ENCODE measurements at places on chromosomes 11 and 22.

DNA sequence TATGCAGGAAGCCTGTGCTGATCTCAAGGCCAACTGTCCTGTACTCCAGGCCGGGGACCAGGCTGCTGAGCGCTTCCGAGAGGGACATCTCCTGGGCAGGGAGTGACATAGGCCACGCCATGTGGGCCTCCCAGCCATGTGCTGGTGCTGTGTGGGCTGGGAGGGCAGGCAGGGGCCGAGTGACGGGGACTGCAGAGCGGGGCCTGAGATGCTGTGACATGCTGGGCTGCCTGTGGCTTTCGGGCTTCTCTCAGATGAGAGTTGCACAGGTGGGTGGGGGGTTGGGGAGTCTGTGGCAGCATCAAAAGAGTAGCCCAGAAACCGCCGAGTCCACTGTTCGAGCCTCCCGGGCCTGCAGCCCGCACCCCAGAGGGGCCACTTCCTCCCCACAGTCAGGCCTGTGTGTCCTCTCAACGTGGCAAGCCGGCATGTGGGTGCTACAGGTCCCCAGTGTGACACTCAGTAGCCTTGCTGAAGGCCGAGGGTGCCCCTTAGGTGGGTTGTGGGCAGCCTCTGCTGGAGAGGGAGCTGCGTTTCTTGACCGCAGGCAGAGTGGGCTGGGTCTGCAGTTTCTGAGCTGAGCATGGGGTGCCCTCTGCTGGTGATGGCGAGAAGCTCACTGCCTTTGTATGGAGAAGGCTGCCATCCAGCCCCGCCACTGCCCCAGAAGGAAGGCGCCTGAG is 101.2 kb downstream of the BCR start:
- DNase-seq, result peak; percentile 55

DNA sequence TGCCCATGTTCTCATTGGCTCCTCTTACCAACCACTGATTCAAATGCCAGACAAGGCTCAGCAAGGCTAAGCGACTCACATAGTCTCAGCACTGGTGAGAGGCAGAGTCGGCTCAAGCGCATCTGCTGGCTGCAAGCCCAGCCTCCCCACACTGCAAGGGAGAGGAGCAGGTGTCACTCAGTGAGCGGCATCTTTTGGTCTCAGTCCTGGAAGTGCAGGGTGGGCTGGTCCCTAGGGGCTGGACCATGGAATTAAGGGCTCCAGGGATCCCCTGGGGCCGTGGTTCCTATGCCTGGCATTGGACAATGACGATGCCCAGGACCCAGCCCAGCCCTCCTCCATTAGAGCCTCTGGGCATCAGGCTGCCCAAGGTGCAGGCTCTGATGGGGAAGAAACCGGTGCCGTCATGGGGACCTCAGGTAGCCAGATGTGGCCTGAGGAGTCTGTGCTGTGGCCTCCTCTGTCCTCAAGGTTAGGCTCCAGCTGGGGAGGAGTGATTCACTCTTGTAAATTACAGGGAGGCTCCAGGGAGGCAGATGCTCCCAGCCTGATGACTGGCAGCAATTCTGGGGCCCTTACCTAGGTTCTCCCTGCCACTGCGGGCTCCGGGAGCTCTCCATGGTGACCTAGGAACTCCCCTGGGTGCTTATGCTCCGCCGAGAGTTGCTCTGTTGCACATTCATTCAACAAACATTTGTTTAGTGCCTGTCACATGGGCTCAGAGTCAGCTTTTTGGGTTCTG is 28.0 kb downstream of the FADS2 start:
- DNase-seq, result no peak

DNA sequence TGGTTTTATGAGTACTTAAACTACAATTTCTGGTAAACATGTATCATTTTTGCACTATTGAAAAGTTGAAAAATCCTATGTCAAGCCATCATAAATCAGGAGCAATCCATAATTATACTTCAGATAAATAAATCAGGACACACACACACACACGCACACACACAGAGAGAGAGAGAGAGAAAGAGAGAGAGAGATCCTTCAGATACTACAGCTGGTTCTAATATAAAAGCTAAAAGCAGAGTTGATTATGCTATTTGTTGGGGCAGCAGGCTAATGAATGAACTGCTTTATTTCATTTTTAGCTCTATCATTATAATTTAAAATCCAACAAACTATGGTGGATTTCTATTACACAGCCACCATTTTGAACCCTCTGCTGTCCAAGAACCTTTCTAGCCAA is 322.4 kb upstream of the CCDC90B start:
- DNase-seq, result no peak

GRCh38 chr11:112523951-112524350 is 263.3 kb upstream of the PLET1 start:
- DNase-seq, result no peak

DNA sequence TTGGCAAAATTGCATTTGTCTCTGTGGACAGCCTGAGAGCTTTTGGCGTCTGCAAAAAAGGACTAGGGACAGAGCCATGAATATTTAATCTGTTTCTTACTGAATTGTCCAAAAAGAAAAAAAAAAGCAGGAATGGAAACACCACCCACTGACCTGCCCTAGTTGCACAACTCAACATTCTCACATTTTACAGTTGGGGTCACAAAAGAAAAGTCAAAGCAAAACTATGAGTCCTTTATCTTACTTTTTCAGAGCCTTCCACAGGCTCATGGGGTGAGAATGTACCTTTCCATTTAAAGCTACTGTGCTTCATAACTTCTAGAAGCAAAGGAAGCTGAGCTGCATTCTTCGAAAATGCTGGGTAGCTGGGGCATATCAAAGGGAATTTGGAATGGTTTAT is 225.7 kb downstream of the FAM76B start:
- DNase-seq, result no peak

- no peak for DNase-seq
These were observed 12.9 kb downstream of the SFI1 start for GRCh38 chr22:31509061-31509762.

DNA sequence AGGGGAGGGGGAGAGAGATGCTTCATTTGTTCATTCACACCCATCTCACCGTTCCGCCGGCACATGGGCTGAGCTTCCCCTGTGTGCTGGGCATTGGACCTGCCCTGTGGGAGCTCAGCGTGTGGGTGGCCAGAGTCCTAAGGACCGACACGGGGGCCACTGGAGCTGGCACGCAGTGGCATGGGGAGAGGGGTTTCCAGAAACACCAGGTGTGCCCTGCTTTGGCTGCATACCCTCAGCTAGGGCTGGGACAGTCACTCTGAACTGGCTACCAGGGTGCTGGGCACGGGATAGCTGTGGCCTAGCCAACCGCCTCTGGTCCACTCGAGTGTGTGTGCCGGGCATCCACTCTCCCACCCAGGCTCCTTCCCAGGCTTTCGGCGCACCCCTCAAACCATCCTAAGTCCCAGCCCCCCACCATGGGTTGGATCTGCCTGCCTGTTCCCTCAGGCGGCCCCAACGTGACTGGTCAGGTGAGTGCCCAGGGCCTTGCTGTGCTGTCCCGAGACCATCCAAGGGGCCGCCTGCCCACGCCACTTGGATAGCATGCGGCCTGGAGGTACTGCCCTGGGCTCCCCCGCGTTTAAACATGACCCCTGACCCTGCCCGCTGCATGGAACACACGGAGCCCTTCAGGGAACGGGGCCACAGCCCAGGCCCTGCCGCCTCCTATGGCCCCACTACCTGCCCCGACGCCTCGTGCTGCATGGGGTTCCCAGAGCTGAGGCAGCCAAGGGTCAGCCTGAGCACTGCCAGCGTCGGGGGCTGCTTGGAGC is 51.6 kb upstream of the LINC01488 start:
- no peak for DNase-seq

DNA sequence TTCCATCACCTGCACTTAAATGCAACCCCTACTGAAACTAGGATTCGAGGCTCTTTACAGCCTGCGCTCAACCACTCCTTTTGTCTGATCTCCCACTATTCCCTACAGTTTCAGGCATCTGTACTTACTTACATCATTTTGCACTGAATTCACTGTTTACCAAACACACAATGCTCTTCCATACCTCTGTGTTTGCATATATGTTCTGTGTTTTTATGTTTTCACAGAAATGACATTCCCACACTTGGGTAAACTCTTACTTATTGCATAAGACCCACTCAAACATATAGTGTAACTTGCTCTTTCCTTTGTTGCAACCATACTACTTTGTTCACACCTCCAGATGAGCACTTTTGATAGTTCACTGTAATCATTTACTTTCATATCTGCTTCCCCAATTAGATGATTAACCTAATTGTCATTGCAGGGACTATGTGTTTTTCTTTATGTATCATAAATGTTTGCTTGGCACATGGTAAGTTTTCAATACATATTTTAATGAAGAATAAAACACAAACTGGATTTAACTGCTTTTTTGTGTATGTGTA is 54.6 kb downstream of the ZBTB44 start:
- no peak for DNase-seq

- DNase-seq, result no peak
These were observed 9.1 kb downstream of the LRP5 start for GRCh38 chr11:68321293-68322051.

DNA sequence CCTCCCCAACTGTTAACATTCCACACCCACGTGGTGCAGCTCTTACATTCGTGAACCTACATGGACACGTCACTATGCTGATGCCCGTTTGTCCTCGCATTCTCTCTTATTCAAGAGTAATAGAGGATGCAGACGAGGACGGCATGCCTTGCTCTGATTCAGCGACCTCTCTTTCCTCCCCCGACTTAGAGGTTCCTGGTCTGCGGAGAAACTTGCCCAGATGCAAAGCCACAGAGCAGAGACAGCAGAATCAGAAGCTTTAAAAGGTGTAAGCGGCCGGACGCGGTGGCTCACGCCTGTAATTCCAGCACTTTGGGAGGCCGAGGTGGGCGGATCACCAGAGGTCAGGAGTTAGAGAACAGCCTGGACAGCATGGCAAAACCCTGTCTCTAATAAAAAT is 288.0 kb downstream of the NTM start:
- peak; percentile 50 for DNase-seq

- DNase-seq, result peak; percentile 80
These were observed 10.2 kb upstream of the STK33 start for GRCh38 chr11:8604078-8604723.

- no peak for DNase-seq
These were observed 579.3 kb downstream of the BUD13 start for GRCh38 chr11:116193321-116194131.

DNA sequence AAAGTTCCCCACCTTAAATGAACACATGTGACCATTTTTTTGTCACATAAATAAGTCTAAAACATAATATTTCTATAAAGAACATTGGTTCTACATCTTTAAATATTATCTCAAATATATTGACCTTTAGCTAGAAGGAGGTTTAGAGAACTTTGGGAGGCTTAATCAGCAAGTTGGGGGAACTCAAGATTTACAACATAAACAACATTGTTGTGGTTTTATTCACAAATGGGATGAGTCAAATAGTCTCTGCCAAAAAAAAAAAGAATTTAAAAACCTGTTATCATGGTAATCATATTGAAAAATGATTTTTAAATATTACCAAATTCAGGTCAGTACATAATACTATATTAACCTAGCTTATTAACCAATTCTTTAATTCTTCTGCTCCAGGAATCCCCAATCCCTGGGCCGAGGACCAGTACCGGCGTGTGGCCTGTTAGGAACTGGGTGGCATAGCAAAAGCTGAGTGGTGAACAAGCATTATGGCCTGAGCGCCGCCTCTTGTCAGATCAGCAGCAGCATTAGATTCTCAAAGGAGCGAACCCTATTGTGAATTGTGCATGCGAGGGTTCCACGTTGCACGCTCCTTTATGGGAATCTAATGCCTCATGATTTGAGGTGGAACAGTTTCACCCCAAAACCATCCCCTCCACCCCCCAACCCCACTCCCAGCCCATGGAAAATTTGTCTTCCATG is 98.2 kb downstream of the RDX start:
- no peak for DNase-seq

- no peak for DNase-seq
These were observed 47.0 kb downstream of the SBF2 start for GRCh38 chr11:10247011-10247410.

GRCh38 chr11:128642571-128642970 is 51.3 kb upstream of the FLI1 start:
- no peak for DNase-seq

DNA sequence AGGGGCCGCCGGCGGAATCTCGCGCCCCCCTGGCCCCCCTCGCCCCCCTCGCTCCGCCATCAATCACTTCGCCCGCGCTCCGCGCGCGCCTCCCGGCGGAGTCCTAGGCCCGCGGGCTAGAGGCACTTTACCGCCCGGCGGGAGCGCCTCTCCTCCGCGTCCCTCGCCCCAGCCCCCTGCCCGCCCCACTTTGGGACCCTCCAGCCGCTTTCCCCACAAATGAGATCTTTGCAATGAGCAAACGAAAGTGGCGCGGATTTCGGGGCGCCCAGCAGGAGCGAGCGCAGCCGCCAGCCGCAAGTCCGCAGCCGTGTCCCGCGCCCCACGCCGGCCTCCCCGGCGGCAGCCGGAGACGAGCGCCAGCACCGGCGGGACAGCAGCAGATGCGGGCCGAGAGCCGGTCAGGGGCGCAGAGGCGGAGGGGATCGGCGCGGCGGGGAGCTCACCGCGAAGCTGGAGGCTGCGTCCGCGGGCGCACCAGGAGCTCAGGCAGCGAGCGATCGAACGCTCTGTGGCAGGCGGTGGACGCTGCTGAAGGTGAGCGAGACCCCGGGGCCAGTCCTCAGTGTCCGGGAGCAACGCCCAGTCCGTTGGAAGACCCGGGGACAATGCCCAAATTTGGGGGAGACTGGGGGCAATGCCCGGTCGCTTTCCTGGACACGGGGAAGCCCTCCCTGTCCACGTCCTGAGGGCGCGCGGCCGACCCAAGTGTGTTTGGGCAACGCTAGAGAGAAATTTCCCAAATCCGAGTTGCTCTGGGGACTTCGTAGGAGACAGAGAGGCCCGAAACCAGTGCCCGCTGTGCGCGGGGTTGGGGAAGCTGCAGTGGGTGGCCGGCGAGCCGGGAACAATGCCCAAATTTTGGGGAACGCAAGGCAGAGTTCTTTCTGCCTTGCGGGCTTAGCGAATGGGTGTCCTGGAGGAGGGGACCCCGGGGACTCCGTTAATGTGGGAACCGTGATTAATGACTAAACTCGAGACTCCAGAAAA is 1.5 kb upstream of the IGF2 start:
- no peak for DNase-seq

DNA sequence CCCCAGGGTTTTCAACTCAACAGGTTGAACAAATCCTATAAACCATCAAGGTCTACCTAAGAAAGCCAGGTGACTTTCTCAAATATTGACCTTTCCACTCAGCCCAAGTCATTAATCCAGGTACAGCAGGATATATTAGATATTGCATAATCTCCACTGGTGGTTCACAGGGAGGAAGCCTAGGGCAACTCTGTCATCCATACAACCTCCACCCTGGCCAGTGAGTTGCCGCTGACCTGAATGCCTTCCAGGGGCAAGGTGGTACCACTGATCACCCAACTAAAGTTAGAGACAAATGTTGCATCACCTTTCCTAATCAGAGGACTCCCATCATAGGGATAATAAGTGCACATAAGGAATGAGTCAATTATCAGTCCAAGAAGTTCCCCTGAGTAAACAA is 22.9 kb downstream of the GUCD1 start:
- DNase-seq, result no peak

DNA sequence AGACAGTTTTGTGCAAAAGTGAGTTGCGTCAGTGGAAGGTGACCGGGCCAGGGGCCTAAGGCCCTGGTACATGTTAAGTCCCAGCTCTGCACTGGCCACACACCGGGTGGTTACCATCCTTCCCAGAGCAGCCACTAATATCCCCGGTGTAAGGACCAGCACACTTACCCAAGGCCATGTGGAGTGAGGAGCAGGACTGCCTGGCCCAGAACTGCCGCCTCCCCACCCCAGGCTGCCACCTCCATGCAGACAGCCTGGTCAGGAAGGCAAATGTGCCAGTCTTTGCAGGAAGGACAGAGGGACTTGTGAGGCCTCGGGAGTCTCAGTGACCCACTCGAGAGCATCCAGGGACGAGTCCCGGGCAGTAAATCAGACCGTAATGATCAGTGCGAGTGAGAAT is 102.9 kb downstream of the MORC2 start:
- no peak for DNase-seq
